Cardiac fibroblast (primary cell): ENCODE measurements at places on chromosomes 2 and 18.

- no peak for DNase-seq
Observed at GRCh38 chr2:168178520-168179324, 68.7 kb downstream of the STK39 start.

DNA sequence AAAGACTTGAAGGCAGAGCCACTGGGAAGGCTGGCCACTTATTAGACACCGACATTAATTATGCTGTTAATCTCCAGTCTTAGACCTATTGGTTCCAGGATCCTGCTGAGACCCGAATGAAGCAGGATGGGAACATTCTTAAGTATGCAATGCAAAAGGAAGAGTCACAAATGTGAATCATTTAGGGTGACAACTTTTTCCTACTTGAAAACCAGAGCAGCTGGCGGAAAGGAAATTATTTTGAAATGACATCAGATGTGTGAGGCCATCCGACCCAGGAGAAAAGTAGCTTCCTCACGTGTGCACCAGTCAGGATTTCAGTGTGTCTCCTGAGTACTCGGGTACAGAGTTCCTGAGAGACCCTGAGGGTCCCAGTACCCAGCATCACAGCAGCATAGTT, 222.9 kb upstream of the NCKAP5 start:
- DNase-seq, result peak; percentile 21

GRCh38 chr2:182818925-182819324, 47.5 kb downstream of the FRZB start:
- DNase-seq, result no peak

GRCh38 chr2:57146951-57147350, 899.7 kb upstream of the VRK2 start:
- DNase-seq, result no peak

DNA sequence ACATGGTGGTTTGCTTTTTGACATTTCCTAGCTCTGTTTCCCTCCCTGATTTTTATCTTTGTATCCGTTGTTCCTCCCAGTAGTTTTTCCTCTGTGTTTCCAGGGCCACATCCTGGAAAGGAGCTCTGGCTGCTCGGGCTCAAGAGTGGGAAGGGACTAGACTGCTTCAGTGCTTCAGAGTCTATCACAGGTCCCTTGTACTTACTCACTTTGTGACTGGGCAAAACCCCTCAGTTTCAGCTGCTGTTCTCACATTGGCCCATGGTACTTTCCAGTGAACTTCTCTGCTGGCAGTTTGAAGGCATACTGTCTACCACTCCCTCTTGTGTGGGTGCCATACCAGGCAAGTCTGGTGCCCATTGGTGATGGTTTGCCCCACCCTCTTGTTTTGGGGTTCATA, 7.5 kb upstream of the STAMBP start:
- DNase-seq, result no peak

DNA sequence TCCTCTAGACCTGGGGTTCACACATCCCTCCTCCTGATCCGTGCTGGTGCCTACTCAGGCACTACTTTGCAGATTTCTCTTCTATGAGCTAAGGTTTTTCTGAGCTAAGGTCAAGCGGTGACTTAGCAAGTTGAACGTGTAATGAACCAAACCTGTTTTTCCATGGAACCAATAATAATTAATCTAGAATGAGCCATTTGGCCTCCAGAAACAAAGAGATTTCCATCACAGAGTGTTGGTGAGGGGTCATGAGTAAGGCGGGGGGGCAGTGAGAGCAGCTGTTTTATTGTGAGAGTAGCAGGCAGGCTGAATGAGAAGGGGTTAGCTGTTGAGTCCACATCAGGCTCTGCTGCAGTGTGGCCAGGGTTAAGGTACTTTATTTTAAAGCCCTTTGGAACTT, 112.0 kb upstream of the FOSL2 start:
- DNase-seq, result no peak
